ENCODE measurements at places on chromosomes 1 and 21.

DNA sequence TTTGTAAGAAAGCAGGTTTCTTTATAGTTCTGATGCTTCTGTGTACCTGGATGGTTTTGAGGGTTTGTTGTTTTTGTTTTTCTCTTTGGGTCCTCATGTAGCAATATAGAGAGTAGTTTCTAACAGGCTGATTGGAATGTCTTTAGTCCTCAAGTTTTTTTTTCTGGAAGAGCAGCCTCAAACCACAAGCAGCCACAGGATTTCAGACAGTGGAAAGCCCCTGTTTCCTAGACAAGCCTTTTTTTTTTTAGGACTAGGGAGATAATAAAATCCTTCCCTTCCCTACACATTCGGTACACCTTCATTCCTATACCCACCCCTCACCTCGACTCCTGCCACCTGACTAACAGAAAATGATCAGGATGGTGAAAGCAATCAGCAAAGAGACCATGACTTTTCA lies 47.6 kb downstream of the ACP6 start:
- no peak for DNase-seq

DNA sequence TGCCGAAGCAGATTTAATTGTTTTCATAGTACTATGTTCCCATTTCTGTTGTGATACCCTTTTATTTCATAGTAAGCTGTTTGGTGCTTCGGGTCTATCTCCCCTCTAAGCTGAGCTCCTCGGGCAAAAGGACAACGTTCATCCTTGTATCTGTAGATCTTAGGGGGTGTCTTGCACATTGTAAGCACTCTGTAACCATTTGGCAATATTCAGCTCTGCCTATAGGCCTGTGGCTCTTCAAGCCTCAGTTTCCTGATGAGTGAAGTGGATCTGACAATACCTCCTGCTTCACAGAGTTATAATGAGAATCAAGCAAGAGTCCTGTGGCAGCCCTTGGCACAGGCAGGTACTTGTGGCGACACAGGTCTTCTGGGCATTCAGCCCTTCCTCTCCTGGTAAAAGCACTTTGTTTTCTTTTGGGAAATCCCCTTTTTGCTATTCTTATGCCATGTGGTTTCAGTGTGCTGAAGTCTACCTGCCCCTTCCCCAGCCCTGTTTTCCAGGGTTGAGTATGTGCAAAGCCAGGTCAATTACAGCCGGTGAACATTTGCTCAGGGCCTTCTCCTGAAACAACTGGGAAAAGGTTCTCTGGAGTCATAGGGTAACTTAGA lies 8.5 kb upstream of the EXO1 start:
- no peak for DNase-seq

GRCh38 chr1:37945743-37946702 lies 830 bp downstream of the INPP5B start:
- peak; percentile 89 for DNase-seq

DNA sequence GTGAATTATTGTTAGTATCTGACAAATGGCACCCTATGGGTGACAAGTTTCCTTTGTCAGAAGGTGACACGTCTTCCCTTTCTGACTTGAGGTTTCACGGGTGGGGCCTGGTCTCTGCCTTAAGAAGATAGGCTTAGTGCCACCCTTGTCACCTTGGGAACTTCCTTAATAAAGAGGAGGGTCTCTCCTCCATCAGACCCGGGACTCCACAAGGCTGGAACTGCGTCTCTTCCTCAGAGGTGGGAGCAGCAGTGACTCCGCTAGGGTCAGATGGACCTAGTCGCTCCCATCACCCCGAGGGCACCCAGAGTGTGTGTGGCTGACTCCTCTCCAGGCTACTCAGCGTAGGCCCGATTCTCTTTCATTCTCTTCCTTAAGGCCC lies 774 bp upstream of the WDTC1 start:
- peak; percentile 63 for DNase-seq

- DNase-seq: no peak
Observed at GRCh38 chr1:8370046-8370881, 52.4 kb downstream of the SLC45A1 start.

DNA sequence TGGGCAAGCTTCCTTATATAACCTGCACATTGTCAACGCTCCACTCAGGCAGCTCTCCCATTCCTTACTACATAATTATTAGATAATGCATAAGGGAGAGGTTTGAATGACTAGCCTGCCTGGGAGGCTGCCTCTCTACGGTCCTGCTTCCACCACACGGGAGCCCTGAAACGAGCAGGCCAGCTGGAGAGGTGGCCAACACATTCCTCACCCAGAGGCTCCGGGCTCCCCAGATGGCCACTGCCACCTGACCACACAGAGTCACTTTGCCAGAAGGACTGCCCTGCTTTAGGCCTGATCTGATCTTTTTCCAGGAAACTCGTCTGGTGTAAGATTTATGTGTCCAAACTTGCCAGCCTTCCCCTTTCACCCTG lies 27.9 kb downstream of the HIVEP3 start:
- no peak for DNase-seq

- peak; percentile 28 for DNase-seq
Observed at GRCh38 chr1:245679821-245680780, 525.3 kb downstream of the KIF26B start.

GRCh38 chr1:192561301-192561700 lies 14.3 kb upstream of the RGS1 start:
- DNase-seq: no peak

DNA sequence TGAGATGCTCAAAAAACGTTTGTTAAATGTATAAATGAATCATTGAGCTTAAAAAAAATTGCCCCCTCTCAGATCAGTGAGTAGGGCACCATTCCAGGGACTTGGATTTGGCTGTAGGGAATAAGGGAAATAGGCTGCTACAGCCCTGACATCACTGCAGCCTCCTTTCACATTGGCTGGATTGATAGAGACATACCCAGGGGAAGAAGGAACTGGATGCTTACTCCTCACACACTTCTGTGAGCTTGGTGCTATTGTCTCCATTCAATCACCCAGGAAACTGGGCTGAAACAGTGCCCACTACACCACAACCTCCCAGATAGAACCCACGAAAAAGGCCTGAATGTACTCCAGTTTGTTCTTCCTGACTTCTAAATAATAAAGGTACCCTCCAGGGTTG lies 87.2 kb downstream of the TGFBR3 start:
- DNase-seq: no peak

DNA sequence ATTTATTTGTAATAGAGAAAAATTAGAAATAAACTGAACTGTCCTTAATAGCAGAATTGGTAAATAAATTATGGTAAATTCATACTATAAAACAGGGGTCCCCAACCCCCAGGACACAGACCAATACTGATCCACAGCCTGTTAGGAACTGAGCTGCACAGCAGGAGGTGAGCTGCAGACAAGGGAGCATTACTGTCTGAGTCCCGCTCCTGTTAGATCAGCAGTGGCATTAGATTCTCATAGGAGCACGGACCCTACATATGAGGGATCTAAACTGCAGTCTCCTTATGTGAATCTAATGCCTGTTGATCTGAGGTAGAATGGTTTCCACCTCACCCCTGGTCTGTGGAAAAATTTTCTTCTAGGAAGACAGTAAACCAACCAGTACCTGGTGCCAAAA lies 7.5 kb downstream of the WDR47 start:
- DNase-seq: no peak

GRCh38 chr1:198030682-198031081 lies 113.5 kb downstream of the LHX9 start:
- DNase-seq: no peak

DNA sequence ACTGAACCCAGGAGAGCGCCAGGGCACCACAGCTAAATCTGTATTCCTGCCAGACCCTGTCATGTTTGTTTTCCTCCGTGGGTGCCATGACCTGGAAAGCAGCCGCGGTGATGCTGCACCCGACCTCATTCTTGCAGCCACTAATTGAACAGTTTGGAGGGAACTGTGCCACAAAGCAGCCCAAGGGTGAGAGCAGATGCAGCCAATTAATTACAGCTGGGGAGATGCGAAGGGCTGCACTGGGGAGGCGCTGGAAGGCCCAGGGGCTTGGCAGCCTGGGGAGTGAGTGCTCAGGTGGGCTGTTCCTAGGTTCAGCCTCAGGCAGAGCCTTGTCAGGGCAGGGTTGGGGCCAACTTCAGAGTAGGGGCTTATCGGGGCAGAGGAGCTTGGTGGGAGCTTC lies 158.4 kb upstream of the CD34 start:
- DNase-seq: no peak

- DNase-seq: no peak
Observed at GRCh38 chr1:67644566-67644965, 40.4 kb upstream of the GADD45A start.

GRCh38 chr1:61287734-61288133 lies 205.4 kb downstream of the NFIA start:
- no peak for DNase-seq

GRCh38 chr1:221839782-221840395 lies 98.0 kb upstream of the DUSP10 start:
- peak; percentile 71 for DNase-seq

- DNase-seq: no peak
Observed at GRCh38 chr1:64849942-64850341, 105.1 kb downstream of the RAVER2 start.

- DNase-seq: no peak
Observed at GRCh38 chr1:118978914-118979701, 9.0 kb downstream of the TBX15 start.
